ENCODE measurements at places on chromosomes 1 and 21.

GRCh38 chr1:184860985-184861754, 106.5 kb upstream of the EDEM3 start:
- no peak for DNase-seq

DNA sequence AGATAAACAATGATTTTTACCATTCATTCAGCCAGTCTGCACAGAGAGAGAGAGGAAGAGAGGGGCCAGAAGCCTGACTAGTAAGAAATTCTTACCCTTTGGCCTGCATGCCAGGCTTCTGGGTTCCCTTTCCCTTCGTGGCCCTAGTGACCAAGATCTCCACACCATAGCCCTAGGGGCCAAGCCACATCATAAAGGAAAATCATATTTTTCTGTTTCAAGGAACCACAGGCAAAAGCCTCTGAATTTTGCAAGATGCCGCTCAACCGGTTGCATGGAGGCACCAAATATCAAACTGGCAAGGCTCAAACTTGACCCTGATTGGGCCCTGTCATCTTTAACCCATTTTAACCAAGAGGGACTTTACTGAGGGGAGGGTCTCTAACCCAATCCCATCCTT, 103.1 kb upstream of the SOX13 start:
- no peak for DNase-seq

DNA sequence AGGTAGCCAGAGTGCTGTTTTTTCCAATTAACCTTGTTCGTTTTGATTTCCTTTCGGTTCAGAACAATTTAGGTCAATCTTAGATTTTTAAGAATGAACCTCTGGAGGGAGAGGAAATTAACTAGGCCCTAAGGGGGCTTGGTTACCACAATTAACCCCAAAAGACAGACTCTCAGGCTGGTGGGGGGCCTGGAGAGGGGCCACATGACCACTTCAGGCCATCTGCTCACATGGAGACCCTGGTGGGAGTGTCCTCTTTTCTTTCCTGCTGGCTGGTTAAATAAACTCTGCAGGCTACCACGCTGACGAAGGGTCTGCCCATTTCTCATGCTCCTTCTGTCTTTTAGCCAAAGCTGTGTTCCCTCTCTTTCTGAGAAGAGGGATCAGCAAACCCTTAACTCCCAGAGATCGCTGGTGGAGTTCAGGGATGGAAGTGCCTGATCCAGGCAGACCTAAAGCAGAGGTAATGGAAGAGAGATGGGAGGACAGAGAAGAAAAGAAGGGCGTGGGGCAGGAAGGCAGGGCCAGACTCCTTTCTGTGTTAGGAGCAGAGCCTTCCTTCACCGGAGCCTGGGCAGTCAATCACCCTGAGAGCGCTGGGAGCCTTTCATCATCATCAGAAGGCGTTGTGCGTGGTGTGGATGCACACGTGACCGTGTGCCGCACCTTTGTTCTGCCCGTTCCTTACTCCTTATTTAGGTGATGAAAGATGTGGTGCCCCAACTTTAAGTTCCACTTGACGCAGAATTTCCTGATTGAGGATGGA, 58.5 kb downstream of the KIF26B start:
- DNase-seq: no peak

DNA sequence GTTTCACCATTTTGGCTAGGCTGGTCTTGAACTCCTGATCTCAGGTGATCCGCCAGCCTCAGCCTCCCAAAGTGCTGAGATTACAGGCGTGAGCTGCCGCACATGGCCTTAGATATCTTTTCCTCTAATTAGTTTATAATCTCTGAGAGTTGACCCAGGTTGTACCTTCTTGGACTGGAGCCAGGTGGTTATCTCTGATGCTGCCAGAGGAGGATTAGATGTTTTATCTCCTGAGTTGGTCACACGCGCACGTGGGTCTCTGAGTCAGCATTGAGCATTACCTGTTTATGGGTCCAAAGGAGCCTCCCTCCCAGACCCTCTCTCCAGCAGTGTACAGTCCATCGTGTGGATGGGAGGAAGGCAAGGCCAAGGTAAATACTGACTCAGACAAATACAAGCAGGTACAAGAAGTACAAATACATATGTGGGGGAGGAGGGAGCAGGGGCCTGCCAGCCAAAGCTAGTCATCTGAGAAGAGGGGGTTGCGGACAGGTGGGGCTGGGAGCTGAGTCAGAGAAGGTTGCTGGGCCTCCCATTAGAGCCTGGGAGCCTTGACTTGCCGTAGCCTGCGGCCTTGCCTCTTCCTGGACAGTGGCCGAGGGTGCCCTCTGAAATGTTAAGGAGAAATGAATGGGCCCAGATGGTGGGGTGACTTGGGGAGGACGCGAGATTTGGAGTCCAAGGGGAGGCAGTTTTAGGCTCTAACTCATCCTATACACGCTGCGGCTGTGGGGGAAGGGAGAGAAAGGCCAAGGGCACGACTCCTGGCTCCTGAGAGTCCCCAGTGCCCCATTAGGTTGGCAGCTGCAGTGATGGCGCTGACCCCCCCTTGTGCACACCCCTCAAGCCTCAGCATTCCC, 13.1 kb downstream of the IL6R start:
- DNase-seq: no peak

DNA sequence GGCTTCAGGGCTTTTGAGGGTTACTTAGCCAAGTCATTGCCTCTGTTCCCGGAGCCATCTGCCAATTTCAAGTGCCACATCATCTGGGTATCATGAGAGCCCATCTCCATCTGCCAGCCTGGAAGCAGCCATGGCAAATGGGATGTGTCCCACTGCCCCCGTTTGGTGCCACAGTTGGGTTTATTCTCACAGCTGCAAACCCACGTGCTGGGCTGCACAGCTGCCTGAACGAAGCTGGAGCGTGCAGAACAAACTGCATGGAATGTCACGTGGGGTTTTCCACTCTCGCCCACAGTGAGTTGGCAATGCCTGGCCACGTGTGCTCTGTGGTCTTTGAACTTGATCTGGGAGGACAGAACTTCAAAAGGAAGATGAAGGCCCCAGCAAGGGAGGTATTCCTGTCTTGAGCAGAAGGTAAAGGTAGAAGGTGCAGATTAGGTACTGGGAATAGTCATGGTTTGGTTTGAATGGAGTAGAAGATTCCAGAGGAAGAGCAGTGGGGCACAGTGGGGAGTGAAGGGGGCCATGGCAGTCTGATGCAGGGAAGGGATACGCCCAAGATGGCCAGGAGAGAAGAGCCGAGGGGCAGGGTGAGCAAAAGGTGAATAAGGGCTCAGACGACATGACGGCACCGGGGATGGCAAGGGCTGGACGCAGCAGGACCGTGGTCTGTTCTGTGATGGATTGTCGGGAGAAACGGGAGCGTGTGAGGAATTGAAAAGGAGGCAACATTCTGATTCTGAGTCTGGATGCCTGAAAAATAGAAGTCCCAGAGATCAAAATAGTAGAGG, 222.0 kb downstream of the KAZN start:
- no peak for DNase-seq

- no peak for DNase-seq
Measured at GRCh38 chr1:8374356-8374755, 56.4 kb downstream of the SLC45A1 start.

DNA sequence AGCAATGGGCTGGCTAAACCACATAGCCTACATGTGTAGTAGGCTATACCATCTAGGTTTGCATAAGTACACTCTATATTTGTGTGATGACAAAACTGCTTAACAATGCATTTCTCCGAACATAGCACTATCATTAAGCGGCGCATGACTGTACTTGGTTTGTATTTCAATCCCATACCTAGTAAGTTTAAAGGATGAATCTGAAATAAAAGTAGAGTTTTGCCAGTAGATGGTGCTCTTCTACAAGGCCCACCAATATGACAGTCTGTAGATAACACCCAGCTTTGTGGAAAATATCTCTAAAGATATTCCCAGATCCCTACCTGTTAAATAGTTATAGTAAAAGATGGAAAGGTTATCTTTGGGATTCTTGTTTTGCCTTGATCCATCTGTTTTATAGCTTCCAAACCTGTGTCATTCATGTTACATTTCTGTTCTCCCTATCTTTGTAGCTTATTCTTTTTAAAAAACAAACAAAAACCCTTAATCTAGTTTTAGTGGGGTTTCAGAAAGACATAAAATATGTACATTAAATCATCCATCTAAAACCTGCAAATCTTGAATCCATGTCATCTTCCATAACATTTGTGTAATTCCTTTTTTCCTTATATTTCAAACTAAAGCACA, 33.9 kb upstream of the ASPM start:
- DNase-seq: peak; percentile 74

DNA sequence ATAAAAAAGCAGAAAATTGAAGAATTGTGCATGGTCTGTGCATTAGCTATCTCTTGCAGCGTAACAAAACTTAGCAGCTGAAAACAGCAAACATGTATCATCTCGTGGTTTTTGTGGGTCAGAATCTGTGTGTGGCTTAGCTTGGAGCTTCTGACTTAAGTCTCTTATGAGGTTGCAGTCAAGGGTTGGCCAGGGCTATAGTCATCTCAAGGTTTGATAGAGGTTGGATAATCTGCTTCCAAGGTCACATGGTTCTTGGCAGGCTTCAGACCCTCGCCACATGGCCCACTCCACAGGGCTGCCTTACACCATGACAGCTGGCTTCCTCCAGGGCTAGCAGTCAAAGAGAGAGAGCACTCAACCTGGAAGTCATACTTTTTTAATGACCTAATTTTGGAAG, 35.9 kb downstream of the CNST start:
- DNase-seq: no peak

DNA sequence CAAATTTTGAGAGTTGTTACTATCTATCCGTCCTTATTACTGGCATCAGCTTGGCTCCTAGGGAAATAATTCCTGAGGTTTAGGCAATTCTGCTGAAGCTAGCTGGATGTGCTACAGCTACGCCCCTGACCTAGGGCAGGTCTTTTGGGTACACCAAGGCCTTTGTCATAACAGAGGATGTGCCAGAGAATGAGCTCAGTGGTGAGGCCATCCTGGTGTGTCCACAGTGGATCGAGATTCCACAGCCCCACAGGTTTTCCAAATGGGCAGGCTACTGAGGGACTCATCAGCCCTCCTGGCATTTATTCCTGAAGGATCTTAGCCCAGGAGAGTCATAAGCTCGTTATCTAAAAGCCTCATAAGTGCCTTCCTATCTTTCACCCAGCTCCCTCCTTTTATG, 475.2 kb upstream of the USP24 start:
- no peak for DNase-seq

GRCh38 chr21:16420031-16420724, 690.4 kb downstream of the USP25 start:
- DNase-seq: peak; percentile 86

DNA sequence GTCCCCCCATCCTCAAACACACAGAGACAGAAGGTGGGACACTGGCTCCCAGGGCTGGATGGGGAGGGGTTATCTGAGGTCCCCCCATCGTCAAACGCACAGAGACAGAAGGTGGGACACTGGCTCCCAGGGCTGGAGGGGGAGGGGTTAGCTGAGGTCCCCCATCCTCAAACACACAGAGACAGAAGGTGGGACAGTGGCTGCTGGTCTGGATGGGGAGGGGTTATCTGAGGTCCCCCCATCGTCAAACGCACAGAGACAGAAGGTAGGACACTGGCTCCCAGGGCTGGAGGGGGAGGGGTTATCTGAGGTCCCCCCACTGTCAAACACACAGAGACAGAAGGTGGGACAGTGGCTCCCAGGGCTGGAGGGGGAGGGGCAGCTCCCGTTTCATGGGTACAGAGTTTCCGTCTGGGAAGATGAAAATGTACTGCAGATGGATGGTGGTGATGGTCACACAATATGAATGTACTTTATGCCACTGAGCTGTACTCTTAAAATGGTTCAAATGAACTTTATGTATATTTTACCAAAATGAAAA, 69.2 kb downstream of the SCCPDH start:
- DNase-seq: no peak

GRCh38 chr1:115133440-115133839, 44.1 kb upstream of the TSPAN2 start:
- DNase-seq: no peak

- DNase-seq: no peak
Measured at GRCh38 chr1:204742676-204743251, 57.2 kb upstream of the LRRN2 start.

DNA sequence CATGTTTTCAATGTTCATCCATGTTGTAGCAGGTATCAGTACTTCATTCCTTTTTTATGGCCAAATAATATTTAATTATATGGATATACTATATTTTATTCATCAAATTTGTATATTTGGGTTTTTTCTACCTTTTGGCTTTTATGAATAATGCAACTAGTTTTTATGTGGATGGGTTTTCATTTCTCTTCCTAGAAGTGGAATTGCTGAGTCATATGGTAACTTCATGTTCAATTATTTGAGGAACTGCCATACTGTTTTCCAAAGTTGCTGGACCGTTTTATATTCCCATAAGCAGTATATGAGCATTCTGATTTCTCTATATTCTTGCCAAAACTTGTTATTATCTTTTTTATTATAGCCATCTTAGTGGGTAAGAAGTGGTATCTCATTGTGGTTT, 16.0 kb downstream of the CFAP57 start:
- no peak for DNase-seq

DNA sequence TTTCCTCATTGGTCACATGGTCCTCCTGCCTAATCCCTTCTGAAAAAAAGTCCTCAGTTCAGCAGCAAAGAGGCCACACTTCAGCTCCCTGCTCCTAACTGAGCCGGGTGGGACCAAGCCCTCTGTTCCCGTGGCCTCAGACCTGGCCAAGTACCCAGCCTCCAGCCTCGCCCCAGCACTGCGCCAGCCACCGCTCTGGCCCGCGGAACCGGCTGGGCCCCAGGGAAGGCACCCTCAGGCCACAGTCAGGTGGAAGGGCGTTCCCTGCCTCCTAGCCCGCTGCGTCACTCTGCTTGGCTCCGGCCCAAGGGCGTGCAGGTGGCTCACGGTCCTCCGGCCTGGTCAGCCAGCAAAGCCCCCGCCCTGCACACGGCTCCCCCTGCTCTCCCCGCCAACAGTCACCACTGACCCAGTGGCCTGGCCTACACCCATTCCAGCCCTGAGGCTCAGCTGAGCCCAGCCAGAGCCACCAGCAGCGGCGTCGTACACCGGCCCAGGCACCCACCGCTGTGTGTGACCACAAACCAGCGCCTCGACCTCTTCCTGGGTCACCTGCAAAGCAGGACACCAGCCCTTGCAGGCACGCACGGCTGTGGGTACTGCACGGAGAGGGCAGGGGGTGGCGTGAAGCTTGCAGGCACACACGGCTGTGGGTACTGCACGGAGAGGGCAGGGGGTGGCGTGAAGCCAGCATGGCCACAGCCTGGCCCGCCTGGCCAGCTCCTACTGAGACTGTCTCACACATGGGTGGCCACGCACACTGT, 19.4 kb downstream of the NADK start:
- no peak for DNase-seq

DNA sequence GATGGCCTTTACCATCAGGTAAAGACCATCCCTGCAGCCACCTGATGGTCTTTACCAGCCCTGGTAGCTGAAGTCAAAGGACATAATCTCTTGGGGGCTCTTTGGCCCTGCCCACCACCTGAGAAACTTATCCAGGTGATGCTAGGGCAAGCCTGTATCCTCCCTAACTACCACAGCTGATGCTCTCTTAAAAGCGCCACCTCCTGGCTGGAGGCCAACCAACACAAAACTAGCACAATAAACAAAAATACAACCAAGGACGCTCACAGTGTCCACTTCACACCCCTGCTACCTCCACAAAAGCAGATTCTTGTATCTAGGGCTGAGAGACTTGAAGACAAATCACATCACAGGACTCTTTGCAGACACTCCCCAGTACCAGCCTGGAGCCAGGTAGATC, 357.1 kb upstream of the POU3F1 start:
- no peak for DNase-seq

Data from NCI-H1105 treated with DMSO at 0.1 percent for 48 hours (cell line).